ENCODE measurements at places on chromosomes 1 and 21.

GRCh38 chr1:17458794-17459193 is 19.3 kb upstream of the RCC2 start:
- DNase-seq = no peak

DNA sequence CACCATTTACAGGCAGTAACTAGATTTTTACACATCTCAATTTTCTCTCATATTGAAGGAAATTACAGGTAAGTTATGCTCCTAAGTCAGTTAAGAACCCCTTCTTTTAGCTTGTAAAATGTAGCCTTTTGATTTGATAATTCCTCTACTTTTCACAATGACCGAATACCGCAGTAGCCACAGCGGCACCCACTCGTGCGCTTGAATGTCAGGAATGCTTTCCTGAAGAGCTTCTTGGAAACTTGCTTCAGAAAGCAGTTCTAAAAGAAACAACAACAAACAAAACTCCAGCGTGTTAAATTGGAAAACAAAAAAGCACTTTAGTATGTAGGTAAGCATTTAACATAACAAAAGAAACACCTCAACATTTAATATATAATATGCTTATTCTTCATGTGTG is 9.9 kb upstream of the DNTTIP2 start:
- DNase-seq = no peak

DNA sequence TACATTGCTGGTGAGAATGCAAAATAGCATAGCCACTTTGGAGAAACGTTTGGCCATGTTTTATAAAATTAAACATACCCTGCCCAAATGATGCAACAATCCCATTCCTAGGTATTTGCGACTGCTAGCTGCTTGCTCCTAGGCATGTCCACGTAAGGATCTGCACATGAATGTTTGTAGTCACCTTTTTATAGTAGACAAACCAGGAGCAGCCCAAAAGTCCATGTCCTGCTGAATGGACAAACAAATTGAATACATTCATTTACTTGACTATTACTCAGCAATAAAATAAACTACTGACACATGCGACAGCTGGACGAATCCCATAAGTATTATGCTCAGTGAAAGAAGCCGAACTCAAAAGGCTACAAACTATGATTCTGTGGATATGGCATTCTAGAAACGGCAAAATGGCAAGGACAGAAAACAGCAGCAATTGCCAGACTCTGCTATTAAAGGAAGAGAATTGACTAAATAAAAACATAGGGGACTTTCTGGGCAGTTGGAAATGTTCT is 161.9 kb upstream of the GALNT2 start:
- DNase-seq = no peak

- DNase-seq = no peak
These were observed 60.2 kb upstream of the MPC2 start for GRCh38 chr1:167997037-167997575.

- DNase-seq = no peak
These were observed 645.6 kb downstream of the PLA2G4A start for GRCh38 chr1:187474336-187474735.
